ENCODE measurements at places on chromosomes 12 and 14.

DNA sequence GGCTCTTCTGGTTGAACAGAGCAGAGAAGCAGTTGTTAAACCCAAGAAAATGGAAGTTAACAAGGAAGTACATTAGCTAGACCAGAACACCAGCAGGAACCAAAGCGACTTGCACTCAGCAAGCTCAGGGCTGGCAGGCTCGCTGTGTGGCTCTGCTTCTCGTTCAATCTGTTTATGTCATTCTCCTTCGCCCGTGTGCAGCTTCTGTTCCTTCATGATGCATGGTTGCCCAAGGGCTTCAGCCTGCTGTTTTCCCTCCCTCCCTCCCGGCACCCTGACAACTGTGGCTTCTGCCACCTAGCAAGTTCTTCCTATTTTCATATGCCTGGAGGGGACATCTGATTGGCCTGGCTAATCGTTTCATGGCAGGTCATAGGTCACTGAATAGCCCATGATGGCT, 25.3 kb downstream of the PIGH start:
- no peak for DNase-seq

- DNase-seq: no peak
Measured at GRCh38 chr12:2413301-2413700, 360.5 kb downstream of the CACNA1C start.

DNA sequence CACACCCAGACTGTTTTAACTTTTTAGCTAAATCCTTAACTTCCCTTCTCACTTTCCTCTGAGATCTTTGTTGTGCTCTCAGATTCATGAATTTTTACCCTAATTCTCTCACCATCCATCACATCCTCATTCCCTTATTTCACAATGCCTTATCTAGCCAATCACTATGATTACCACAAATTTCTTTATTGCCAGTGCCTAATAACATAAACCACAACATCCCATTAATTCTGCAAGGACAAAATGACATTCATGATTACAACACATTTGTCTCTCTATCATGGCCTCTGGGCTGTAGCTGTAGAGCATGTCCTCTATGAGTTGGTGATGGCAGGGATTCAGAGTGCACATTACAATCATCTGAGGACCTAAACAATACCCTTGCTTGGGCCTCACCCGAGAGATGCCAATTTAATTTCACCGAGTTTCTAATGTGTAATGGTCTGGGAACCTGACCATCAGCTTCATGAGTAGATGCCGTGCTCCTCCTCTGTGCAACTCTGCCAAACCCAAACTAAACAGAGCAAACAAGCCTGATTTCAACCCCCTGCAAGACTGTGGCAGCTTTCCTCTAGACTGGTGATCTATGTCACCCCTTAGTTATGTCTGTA, 99.3 kb downstream of the SPTSSA start:
- DNase-seq: no peak

- no peak for DNase-seq
Measured at GRCh38 chr12:61871485-61871810, 388.8 kb upstream of the USP15 start.

DNA sequence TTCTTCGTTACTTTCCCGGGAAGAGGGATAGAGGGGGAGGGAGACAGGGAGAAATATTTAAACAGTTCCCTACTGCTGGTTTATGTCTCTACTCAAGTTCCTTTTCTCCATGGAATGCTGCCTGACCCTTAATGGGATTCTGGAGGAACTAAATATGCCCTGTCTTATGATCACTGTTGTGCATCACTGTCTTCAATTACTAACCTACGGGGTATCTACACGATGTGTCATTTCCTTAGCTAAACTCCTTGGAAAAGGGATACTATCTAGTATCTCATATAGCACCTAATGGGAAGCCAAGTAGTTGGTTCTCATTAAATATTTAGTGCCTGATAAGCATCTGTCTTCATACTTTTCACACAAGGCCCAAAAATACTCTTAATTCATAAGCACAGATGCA, 37.5 kb upstream of the FBLN5 start:
- no peak for DNase-seq

GRCh38 chr12:110012137-110012536, 12.9 kb downstream of the ANKRD13A start:
- peak; percentile 83 for DNase-seq

GRCh38 chr12:100295764-100296555, 29.0 kb downstream of the SCYL2 start:
- DNase-seq: no peak

- DNase-seq: no peak
Measured at GRCh38 chr14:31194661-31195060, 12.9 kb downstream of the HECTD1 start.

GRCh38 chr14:77086017-77086727, 11.9 kb upstream of the CIPC start:
- peak; percentile 30 for DNase-seq

GRCh38 chr14:101476916-101477553, 84.3 kb upstream of the DIO3 start:
- DNase-seq: no peak

DNA sequence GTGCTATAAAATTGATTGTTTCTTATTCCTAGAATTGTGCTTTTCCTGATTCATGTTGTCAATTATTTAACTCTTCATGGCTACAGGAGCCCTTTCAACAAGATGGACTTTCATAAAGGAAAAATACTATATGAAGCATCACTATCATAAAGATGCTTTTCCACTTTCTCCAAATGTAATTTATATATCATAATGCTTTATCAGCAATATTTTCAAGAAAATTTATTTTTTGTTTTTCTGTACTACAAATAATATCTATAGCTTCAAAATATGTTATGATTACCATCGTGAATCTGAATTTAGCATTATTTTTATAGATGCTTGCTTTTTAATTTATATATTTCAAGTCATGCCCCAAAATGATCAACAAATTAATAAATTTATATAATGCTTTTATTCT, 873.5 kb upstream of the LRFN5 start:
- DNase-seq: no peak

DNA sequence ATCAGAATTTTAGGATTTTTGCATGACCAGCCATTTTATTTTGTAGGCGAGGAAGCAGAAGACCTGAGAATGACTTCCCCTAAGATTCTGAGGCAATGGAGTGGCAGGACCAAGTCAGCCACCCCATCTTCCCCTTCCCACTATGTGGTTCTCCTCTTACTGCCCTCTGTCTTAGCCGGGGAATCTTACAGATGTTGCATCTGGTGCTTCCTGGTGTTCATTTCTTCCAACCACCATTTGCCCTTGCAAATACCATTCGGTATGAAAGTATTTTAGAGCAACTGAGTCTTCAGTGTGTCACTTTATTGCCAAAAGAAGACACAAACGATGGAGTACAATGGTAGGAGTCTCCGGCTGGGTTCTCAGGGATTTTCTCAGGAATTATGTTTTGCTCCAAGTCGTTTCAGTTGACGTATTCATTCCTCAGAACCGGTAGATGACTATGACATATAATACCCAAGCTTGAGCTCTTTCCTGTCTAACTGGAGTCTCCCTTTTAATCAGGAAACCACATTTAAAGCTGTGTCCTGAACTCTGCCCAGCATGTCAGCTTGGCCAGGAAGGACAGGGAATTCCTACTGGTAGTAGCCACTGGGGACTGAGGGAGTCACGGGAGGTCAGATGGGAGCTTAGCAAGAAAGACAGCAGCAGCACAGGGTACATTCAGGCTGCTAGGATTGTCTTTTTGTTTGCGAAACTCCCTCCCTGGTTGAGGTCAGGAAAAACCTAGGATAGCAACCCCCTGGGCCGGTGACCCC, 87.0 kb downstream of the SAMD4A start:
- DNase-seq: no peak

- no peak for DNase-seq
Measured at GRCh38 chr12:113448873-113449272, 22.8 kb downstream of the LHX5 start.

- peak; percentile 69 for DNase-seq
Measured at GRCh38 chr12:45670346-45671065, 59.0 kb upstream of the ARID2 start.

GRCh38 chr14:62179367-62180018, 417.3 kb downstream of the SNAPC1 start:
- no peak for DNase-seq

GRCh38 chr14:75428230-75429104, 645 bp downstream of the JDP2 start:
- no peak for DNase-seq

GRCh38 chr12:14920475-14921126, 17.7 kb downstream of the ERP27 start:
- no peak for DNase-seq

DNA sequence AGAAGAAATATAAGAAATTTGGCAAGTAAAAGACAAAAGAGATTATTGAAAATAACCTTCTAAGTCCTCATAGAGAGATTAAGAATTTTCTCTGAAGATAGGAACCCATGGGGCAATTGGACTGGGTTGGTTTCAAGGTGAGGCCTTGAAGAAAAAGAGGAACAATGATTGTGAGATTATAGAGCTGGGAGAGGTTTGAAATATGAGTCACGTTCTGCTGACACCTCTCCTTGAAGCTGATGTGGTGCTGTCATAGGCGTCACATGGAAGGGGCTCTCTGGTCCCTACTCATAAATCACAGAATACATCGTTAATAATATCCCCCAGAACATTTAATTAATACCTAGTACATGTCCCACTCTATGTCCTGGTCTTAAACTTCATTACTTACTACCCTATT, 227.6 kb upstream of the PDE3A start:
- DNase-seq: no peak

GRCh38 chr12:26937443-26937862, 328 bp downstream of the INTS13 start:
- DNase-seq: no peak

GRCh38 chr14:50542941-50543418, 10.6 kb upstream of the MAP4K5 start:
- DNase-seq: peak; percentile 20

DNA sequence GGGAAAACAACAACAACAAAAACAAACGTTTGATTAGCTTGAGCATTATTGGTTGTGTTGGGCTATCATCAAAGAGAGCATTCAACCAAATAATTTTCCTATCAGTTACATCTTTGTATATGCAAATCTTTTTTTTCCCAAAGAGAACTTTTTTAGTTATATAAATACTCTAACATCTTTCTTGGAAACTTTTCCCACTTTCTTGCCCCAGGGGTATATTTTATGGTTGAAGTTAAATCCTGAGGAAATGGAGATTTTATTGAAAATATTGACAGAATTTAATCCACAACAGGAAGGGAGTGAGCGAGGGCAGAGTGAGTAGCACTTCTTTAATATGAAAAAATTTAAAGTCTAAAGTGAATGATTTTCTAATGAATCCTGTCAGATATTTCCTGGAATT, 120.9 kb upstream of the NPAS3 start:
- no peak for DNase-seq

- DNase-seq: no peak
Measured at GRCh38 chr12:42696406-42697149, 107.0 kb upstream of the PRICKLE1 start.

GRCh38 chr12:10457760-10458159, 4.6 kb upstream of the KLRC1 start:
- no peak for DNase-seq

GRCh38 chr14:102043251-102044025, 43.4 kb downstream of the HSP90AA1 start:
- no peak for DNase-seq

- DNase-seq: no peak
Measured at GRCh38 chr12:123530668-123531067, 2.9 kb downstream of the RILPL1 start.

DNA sequence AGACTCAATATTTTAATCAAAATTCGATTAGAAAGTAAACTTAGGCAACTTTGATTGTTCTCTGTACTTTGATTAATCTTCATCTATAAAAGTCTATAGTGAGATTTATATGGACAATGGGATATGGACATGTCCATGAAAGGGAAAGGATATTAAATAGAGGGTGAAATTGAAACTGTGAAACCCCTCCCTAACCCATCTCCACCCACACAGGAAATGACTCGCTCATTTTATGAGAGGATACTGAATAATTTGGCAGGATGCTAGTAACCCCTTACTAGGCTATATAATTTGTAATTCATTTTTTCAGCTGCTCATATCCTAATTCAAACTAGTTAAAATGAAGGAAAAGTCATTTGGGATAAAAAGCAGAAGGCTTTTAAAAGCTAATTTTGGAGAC, 328.0 kb upstream of the ATP2B1 start:
- DNase-seq: no peak

DNA sequence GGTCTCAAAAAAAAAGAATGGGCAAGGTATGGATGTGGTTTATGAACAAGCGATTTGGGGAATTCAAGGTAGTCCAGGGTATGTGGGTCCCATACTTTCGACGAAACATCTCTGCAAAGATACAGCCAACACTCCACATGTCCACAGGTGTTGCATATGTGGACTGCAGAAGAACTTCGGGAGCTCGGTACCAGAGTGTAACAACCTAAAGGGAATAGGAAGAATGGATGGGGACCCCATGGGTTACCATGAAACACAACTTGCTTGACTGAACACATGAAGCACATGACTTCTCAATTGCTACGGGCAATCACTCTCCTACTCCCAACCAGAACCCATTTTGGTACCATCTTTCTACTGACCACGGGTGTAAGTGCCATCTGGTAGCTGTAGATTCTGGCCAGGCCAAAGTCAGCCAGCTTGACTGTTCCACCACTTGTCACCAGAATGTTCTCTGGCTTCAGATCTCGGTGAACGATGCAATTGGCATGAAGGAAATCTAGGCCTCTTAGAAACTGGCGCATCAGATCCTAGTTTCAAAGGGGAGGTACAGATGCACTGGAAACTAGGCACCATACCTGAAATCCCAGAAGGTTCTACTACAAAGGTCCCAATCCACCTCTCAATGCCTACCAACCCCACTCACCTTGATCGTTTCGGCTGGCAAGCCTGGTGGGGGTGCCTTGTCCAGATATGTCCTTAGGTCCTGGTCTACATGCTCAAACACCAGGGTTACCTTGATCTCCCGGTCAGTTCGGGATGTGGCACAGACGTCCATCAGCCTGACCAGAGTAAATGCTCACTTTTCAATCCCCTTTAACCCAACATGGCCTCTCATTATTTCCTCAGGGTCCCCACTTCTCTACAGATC, 1.3 kb downstream of the CDK4 start:
- DNase-seq: no peak

DNA sequence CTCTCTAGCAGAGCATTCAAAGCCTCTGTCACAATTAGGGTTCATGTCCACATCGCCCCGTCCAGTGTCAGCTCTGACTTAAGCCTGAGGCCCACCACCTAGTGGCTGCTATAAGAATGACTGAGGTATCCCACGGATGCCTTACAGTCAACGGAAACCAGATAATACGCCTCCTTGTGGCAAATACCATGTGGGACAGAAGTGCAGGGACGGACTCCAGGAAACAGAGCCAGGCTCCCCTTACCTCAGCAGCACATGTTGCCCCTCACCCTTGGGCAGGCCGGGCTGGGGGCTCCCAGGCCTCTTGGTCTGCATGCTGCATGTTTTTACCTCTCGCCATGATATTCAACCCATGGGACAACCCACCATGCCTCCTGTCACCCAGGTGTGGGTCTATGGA, 86.3 kb downstream of the VWF start:
- peak; percentile 53 for DNase-seq

DNA sequence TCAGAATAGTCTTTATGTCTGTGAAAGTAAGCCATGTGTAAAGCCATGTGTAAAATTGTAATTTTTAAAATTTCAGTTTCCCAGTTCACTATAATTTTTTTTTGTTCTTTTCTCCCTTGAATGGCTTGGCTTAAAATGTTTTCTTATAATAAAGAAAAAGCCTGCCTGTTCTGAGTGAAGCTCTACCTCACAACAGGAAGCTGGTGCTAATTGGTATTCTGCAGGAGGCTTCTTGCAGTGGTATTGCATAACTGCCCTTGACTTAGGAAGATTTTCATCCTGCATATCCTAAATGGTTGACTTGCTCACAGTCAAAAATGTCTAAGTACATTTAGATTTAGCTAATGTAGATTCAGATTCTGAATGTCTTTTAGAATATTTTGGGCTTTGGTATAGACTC, 49.5 kb downstream of the ATP2A2 start:
- no peak for DNase-seq
